DMS79 treated with DMSO at 0.1 percent for 48 hours (cell line): ENCODE measurements at places on chromosomes 13 and 19.
A peak's percentile ranks its signal among the peaks of the same experiment; 100 is the strongest.

DNA sequence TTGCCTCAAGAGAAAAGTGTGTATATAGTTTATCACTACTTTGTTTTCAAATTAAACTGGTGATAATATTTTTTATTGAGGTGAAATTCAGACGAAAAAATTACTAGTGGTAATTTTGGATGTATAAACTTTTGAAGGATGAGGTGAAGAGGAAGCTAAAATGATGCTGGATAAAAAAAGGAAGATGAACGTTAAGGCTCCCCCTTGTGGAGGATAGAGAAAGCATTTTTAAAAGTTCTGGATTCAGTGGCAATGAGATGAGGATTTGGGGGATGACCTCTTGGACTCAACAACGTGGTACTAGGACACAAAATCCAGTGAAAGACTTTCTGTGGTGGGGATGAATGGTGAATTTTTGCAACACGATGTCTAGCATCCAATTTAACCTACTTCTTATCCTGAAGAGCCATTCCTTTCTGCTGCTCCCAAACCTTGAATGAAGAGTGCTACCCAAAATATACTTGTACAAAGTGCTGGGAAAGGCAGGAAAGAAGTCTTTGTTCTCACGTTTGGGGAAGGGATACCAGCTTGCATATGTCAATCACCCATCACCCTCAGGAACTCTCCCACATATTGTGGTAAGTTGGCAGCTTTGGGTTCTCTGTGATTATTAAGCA, 7.3 kb upstream of the SIGLEC5 start:
- peak; percentile 6 for DNase-seq

- peak; percentile 41 for DNase-seq
Observed at GRCh38 chr13:52994051-52994450, 34.6 kb upstream of the OLFM4 start.

DNA sequence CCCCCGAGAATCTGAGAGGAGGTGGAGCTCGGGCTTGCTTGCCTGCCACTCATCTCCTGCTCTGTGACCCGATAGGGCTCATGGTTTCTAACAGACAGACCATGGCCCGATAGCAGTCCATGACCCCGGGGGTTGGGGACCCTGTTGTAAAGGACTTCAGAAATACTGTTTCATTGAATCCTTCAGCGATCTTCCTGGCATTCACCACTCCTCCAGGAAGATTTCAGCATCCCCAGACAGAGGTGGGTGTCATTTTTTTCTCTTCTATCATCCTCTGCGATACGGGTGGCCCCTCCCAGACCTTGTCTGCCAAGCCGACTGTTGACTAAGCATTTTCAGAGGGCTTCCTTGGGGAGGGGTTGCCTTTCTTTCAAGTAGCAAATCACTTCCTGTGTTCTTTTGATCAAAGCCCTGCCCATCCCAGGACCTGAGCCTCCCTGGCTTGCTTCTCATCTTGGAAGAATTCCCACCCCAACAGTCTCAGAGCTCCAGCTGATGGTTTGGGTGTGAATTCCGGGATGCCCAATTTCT, 1.7 kb downstream of the MYO1F start:
- DNase-seq: no peak

GRCh38 chr19:13011653-13012389, 16.5 kb downstream of the NFIX start:
- DNase-seq: no peak
